ENCODE measurements at places on chromosomes 13 and 19.

DNA sequence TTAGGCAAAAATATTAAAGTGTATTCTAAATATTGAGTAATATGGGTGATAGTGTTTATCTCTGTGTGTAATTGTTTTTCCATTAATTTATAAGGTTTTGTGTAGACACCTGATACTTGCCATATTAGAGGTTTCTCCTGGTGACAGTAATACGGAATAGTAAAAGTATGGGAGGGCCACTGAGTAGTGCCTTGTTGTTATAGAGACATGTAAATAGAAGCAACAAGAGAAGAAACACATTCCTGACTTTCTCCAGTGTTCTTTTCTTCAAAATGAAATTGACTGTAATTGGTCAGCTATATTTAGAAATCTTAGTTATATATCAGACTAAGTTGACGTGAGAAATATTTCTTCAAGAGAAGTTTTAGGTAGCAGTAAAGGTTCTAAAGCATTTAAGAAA lies 18.5 kb downstream of the RNASEH2B start:
- DNase-seq = no peak

GRCh38 chr13:51501592-51502152 lies 48.8 kb upstream of the INTS6 start:
- no peak for DNase-seq

- DNase-seq = peak; percentile 9
These were observed 15.4 kb upstream of the MATK start for GRCh38 chr19:3801412-3802096.

DNA sequence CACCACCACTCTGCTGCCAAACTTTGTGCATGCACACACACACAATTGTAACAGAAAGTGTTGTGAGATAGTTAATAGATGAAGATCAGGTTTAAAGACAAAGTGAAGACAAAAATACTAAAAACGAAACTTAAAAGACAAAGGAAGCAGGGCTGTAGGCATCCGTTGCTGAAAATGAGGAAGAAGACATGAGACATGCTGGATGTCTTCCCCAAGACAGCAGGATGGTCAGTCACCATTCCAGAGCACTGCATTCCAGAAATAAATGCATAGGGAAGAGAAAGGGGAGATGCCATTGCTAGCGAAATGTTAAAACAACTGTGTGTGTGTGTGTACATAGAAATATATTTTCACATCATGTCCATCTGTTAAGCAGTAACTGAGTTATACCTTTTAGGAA lies 520.1 kb downstream of the SUCLA2 start:
- DNase-seq = no peak

DNA sequence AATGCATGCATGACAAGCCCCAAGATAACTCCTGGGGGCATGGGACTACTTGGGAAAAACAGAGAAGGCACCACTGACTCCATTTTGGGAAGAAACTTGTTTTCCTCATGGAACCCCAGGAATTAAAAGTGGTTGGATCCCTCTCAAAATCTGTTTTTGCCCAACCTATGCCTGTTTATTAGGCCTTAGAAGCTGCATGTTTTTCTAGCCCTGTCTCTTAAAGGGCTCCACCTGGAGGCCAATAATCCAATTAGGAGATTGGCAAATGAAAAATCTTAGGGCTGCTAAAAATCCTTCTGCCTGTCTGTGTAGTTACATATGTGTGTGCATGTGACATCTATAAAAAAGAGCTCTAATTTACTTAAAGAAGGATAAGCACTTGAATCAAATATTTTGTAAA lies 26.9 kb downstream of the MED4 start:
- DNase-seq = no peak

DNA sequence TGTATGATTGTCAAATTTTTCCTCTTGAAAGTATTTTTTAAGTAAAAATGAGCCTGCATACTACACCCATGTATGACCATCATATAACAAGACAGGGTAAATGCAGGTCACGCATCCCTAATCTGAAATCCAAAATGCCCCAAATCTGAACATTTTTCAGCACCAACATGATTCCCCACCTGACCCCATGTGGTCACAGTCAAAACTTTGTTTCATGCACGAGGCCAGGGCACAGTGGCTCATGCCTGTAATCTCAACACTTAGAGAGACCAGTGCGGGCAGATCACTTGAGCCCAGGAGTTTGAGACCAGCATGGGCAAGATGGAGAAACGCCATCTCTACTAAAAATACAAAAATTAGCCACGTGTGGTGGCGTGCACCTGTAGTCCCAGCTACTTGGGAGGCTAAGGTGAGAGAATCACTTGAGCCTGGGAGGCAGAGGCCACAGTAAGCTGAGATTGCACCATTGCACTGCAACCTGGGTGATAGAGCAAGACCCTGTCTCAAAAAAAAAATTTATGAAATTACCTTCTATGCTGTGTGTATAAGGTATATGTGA lies 63.7 kb upstream of the NPAS1 start:
- DNase-seq = no peak

- no peak for DNase-seq
These were observed 111.8 kb downstream of the SGCG start for GRCh38 chr13:23292586-23292985.

GRCh38 chr19:13437919-13438618 lies 68.2 kb downstream of the CACNA1A start:
- no peak for DNase-seq

DNA sequence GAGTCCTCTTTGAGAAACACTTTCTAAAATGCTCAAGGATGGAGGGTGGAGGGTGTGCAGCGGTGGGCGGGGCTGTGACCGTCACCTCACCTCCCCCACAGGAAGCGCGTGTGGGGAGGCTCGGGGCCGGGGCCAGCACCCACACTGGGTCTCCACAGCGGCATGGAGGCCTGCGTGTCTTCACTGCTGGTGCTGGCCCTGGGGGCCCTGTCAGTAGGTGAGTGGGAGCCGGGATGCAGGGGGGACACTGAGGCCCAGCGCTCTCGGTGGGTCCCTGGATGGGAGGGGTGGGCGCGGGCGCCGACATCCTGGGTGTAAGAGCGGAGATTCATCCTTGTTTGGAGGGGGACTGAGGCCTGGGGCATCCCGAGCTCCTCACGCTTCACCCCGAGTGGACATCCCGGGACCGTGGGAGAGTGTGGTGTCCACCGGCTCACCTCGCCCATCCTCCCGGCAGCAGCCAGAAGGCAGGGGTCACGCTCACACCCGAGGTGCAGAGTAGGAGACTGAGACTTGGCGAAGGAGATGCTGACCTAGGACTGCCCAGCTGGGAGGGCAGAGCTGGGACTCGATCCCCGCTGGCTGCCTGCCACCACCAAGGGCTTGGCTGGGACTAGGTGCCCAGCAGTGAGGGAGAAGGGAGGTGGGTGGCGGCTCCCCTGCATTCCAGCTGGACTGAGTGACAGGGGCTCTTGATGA lies at the start of gene GZMM:
Gene GZMM (plus strand): TSS at position 144 of the 699 bp plus-strand sequence. CDS start 19 bp downstream, at position 163.
- DNase-seq = no peak

GRCh38 chr13:51636349-51636890 lies 52.2 kb downstream of the WDFY2 start:
- DNase-seq = no peak

DNA sequence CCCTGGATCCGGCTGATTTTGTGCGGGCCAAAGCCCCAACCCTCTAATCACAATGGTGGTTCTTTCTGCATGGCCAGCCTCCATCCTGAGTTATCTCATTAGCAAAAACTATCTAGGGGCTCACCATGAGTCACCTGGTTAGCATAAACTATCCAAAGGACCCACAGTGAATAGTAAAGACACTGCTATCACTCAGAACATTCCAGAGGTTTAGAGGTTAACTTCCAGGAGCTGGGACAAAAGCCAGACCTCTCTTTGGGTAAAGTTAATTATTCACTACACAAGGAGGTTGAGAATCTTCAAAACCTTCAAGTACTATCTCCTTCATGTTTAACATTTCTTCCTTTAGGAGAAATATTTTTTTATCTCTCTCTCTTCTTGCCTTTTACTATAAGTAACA lies 18.8 kb upstream of the PPP5C start:
- DNase-seq = no peak

DNA sequence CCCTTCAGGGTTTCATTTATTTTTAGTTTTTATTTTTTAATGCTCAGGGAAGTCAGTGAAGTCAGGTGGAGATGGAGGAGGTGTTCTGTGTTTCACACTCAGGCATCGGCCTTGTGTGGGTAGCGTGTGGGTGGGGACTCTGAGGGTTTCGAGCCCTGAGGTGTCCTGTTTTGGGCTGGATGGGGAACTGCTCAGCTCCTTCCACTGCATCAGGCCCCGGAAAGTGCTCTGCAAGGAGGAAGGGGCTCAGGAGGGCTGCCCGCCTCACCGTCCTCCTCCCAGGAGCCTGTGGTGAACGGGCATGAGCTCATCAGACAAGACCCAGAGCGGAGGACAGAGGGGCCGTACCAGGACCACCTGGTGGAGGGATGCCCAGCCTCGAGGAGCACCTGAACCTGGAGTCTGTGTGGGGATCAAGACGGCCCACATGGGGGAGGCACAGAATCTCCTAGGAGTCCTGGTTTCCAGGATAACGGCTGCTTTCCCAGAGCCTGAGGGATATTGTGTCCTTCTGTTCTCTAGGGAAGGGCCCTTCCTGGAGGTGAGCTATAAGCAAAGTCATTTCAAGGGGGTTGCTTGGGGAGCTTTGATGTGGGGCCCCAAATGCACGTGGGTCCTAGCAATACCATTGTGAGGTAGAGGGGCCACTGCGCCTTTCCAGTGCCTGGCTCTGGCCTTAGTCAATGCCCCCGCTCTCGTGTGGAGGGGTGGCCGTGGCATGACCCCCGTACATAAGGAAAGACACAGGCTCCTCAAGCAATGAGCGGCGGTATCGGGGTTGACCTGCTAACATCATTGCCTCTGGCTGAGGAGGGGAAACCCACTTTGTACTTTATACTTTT lies 13.5 kb upstream of the GAS6 start:
- no peak for DNase-seq

GRCh38 chr19:4639531-4640246 lies 373 bp downstream of the TNFAIP8L1 start:
- DNase-seq = no peak

- DNase-seq = no peak
These were observed 6.0 kb upstream of the KATNAL1 start for GRCh38 chr13:30313311-30313710.

DNA sequence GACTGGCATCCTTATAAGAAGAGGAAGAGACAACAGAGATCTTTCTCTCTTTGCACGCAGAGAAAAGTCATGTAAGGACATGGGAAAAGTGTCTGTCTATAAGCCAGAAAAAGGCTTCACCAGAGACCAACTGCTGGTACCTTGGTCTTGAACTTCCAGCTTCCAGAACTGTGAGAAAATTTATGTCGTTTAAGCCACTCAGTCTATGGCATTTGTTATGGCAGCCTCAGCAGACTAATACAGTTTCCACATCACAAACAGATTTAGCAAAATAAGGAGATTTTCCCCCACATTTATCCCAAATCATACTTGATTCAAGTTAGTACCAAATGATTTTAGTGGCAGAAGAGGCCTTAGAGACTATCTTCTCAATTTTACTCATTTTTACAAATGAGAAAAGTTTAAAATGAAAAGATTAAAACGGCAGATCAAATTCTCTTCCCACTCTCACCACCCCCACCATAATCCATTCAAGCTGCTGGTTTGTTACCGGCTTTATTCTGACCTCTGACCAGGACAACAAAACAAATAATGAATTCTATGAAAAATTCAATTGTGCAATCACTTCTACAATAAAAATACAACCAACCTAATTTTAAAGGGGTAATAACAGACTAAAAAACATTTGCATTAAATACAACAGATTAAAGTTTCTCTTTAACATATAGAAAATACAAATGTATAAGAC lies 316.3 kb downstream of the TBC1D4 start:
- no peak for DNase-seq

- DNase-seq = no peak
These were observed 370.3 kb downstream of the ZNF536 start for GRCh38 chr19:30742406-30742938.

DNA sequence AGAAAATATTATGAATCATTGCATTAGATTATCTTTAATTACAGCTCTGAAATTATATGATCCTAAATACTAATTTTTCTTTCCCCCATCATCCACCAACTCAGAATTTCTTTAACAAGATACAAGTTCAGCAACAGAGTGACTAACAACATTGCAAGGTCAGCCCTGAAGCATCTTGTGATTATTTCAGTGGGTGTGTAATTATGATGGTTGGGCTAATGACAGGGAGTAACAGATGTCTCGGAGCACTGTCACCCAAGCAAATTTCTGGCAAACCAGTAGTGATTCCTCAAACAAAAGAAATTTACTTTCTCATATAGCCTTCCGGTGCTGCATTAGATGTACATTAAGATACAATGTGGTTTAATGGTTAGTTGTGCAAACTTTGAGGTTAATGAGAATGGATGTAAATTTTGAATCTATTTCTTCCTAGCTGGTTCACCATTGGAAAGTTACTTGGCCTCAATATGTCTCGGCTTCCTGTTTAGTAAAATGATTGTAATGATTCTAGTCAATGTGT lies 238.9 kb downstream of the ITGBL1 start:
- DNase-seq = no peak

GRCh38 chr13:88369866-88370265 lies 698.7 kb downstream of the SLITRK5 start:
- DNase-seq = no peak

All from NCI-H1930 (cell line).